ENCODE measurements at places on chromosomes 1 and 21.

- no peak for DNase-seq
These were observed 110.3 kb downstream of the TIAM1 start for GRCh38 chr21:31233711-31234110.

- no peak for DNase-seq
These were observed 56.0 kb upstream of the CITED4 start for GRCh38 chr1:40917995-40918711.

DNA sequence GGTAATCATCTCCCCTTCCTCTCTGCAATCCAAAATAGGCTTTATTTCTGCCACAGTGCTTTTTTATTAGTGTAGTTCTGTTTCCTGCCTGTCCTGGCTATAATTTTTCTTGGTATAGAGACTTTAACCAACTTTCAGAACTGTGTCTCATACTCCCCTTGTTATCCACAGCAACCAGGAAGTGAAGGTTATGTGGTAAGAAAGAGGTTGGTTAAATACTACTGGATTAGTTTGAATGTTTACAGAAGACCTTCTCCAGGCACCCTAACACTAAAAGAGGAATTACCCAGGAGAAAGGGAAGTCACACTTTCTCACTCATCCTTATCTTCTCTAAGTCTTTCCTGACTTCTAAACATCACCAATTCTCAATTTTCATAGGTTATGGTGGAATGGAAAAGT lies 17.8 kb upstream of the TNFSF4 start:
- DNase-seq, result no peak

GRCh38 chr1:204317170-204317569 lies 42.6 kb downstream of the PLEKHA6 start:
- no peak for DNase-seq

- DNase-seq, result no peak
These were observed 25.1 kb downstream of the PADI4 start for GRCh38 chr1:17333081-17333480.

GRCh38 chr1:156337052-156337887 lies 822 bp downstream of the CCT3 start:
- DNase-seq, result no peak

GRCh38 chr1:89844241-89844807 lies 23.5 kb downstream of the LRRC8D start:
- DNase-seq, result no peak

DNA sequence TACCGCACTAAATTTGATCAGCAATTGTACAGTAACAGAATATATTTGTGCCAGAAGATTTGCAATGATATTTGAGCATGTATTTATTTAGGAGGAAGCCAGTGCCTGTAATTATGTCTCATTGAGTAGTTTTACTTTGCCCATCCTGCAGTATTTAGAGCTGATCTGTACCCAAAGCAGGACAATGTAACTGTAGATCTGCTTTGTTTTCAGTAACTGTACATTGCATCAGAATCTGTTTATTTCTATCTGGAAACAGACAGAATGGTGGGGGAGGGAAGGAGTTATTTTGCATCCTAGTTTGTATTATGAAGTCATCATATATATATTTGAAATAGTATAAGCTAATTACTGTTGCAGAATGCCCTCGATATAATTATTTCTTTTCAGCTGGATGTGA lies 36.2 kb upstream of the LRRC8C start:
- no peak for DNase-seq

GRCh38 chr1:54371038-54371941 lies 34.9 kb downstream of the SSBP3 start:
- DNase-seq, result no peak

DNA sequence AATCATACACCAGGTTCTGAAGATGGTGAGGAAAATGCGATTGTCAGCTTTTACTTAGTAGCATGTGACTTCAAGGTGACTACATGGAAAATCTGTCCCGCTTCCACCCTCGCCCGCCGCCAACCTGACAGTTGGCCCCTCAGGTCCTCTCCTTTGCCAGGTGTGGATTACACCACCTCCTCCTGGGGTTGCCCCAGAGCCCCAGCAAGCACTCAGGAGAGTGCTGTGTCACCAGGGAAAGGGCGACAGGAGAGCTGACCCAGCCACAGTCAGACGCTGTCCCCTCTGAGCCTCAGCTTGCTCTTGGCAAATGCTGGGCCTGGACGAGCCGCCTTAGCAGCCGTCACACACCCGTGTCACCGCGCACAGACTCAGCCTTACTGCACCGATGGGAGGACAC lies 17.9 kb downstream of the PTTG1IP start:
- no peak for DNase-seq

Measured in astrocyte of the spinal cord (primary cell).